ENCODE measurements at places on chromosomes 11 and 22. TPM values are rescaled to one million over a fixed set of nuclear protein-coding genes. Genes with fewer than 3 reads are reported as not detected.

Gene LMO1
- not detected for total RNA-seq

Gene MS4A6E
- total RNA-seq, result not detected

Gene UPK3A
- total RNA-seq, result not detected

Gene GDPD5
- total RNA-seq, result 11.3 TPM

DNA sequence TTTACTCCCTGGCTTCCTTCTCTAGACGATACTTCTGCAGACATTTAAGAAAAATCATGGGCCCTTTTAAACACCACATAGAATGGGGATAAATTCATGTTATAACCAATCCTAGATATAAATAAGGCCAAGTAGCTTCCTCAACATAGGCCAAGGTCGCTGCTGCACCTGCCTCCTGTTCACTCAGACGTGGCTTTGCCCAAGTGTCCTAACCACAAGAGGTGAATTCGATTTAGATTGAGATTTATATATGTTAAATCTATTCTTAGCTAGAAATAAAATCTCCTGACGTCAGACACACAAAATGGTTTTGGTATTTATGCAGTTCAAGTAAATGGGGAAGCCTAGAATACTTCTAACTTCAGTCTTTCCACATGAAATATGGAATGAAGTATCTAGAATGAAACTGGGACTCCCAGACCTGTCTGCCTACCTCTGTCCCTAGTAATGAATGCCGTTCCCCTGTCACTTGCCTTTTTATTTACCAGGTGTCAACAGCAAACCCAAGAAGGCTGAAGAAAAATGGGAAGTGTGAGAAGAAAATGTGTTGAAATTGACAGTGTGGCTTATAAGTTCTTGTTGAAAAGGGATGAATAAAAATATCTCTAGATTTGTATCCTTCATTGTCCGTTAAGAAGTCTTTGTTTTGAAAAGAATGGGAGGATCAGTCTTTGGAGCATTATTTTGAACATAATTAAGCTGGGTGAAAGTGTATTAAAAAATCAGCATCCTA, 131.8 kb downstream of the HIPK3 start:
- no peak for DNase-seq

DNA sequence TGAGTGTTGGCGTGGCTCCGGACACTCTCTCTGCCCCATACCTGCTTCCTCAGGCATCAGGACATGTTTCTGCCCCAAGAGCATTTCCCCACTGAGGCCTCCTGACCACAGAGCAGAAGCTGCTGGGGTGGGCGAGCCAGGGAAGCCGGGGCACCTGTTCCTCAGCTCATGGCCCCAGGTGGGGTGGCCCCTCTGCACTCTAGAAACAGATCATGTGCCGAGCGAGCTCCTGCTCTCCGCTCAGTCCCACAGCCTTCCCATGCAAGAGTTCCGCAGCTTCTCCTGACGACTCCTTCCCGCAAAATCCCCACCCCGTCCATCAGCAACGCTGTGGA, 22.4 kb upstream of the PANX2 start:
- DNase-seq, result no peak

- no peak for DNase-seq
Measured at GRCh38 chr11:13852481-13852880, 110.0 kb upstream of the SPON1 start.

- DNase-seq, result no peak
Measured at GRCh38 chr11:14949437-14950147, 22.6 kb downstream of the CALCA start.

DNA sequence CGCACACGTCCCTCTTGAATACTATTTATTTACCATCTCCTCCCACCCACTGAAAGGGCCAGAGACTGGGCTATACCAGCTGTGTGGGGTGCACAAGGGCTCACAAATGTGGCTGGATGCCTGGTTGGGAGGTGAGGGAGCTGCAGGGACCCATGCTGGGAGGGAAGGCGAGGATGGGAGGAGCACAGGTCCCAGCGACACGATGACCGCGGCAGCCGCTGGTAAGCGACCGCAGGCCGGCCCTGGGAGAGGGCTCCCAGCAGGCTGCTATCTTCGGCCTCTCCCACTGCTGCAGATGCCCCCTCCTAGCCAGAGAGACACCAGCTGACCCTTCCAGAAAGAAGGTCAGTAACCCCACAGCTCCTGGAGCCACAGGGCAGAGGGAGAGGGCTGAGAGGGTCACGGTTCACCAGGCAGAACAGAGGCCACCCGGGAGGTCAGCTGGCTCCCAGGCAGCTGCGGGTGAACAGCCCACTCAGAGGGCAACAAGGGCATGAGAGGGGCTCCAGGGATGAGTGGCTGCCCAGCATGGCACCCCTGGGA, 163.9 kb downstream of the CRYBB2 start:
- no peak for DNase-seq

DNA sequence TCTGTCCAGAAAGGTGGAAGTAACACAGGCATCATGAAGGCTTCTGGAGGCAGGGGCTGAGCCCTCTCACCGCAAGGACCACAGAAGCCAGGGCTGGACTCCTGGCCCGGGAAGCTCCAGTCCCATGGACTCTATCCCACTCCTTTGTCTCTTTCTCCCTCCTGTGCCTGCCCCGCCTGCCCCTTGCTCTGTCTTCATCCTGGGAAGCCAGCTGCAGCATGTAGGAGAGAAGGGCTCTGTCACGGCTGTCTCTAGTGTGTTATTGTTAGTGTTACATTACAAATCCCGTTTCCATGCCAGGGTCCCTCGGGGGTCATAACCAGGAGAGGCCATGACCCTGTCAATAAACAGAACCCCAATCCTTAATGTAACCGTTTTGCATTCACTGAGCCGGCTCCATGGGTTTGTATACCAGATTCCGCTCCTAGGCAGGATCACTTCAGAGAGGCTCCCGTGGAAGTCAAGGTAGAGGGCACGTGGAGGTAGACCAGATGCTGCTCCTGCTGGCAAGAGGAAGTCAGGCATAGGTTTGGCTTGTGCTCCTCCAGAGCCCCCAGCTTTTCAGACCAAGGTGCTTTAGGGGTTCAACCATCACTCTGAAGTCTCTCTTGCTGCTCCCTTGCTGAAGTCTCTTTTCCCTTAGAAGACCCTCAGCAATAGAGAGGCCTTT, 293.2 kb downstream of the ETS1 start:
- no peak for DNase-seq

- peak; percentile 43 for DNase-seq
Measured at GRCh38 chr22:34414467-34415440, 494.5 kb upstream of the LARGE1 start.

DNA sequence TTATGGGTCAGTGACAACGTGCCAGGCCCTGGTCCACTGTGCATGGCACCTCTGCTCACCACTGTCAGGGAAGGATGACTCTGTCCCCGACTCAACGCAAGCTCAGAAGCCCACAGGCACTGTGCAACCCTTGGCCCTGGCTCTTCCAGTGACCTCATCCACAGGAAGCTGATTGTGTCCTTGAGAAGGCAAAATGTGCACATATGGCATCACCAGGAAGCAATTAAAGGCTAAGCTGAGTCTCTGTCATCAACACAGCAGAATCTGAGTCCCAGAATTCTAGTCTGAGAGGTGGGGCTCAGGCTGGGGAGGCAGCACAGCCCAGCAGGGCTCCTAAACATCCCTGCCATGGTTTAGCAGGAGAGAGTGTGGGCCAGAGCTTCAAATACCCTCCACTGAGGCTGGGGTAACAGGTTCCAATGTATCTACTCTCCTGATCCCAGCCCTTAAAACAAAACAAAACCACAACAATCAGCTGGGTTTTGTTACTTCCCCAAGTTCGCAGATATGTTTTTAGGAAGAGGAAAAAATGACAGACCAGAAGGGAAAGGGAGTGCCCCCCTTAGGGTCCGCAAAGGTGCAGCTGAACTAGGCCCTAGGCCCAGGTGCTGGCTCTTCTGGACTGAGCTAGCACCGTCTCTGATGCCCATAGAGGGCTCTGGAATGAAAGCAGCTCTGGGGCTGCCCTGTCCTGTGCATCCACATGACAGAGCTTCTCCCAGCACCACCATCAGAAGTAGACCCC, 33.5 kb upstream of the GNAZ start:
- DNase-seq, result peak; percentile 15

- DNase-seq, result no peak
Measured at GRCh38 chr11:42598341-42598740, 713.5 kb upstream of the API5 start.

DNA sequence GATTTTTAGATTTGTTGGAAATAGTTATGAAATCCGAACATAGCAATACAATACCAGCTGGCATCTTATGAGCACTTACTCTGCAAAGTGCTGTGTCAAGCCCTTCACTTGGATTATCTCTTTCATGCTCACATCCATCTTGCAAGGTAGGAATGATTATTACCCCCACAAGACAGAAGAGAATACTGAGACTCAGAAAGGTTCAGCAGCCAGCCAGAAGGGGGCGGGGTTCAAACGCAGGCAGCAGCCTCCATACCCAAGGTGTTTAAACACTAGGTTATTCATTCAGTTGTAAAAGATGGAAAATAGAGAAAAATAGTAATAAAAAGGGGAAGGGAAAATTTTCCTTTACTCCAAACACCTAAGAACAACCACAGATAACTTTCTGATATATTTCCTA, 158.5 kb downstream of the CCDC34 start:
- DNase-seq, result no peak

- no peak for DNase-seq
Measured at GRCh38 chr11:1428762-1429316, 39.1 kb downstream of the BRSK2 start.

GRCh38 chr11:91810871-91811270, 413.7 kb upstream of the FAT3 start:
- no peak for DNase-seq

DNA sequence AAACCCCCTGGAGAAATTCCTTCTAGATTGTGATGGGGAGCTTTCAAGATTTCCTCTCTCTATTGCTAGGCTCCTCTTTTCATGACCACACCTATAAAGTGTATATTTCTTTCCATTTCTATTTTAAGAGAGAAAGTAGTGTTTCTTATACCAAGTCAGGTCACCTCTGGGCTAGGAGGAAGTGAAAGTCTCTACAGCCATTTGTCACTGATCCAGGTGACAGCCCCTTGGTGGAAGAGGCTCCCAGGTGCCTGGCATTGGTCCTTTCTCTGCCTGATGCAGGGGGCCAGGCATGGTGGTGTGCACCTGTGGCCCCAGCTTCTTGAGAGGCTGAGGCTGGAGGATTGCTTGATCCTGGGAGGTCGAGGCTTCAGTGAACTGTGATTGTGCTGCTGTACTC, 64.7 kb downstream of the DHCR7 start:
- DNase-seq, result no peak

- no peak for DNase-seq
Measured at GRCh38 chr11:3994030-3994640, 100.5 kb upstream of the RRM1 start.

DNA sequence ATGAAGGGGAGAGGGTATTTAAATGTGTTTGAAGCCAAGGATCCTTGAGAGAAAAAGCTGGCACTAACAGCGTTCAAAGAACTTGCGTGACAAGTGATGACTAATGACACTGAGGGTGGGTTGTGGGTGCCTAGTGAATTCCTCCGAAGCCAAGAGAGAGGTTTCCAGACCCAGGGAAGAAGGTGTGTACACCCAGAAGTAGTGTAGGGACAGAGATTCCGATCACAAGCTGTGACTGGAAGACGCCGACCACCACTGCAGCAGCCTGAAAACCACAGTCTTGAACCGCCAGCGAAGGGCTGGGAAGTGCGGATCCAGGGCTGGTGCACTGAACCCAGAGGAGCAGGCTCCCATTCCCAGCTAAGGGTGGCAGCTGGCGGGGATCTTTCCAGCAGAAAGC, 9.5 kb downstream of the PPARA start:
- no peak for DNase-seq

- DNase-seq, result peak; percentile 69
Measured at GRCh38 chr22:45608763-45609180, 62.9 kb upstream of the ATXN10 start.

- peak; percentile 61 for DNase-seq
Measured at GRCh38 chr11:129279326-129280026, 87.4 kb upstream of the ARHGAP32 start.

DNA sequence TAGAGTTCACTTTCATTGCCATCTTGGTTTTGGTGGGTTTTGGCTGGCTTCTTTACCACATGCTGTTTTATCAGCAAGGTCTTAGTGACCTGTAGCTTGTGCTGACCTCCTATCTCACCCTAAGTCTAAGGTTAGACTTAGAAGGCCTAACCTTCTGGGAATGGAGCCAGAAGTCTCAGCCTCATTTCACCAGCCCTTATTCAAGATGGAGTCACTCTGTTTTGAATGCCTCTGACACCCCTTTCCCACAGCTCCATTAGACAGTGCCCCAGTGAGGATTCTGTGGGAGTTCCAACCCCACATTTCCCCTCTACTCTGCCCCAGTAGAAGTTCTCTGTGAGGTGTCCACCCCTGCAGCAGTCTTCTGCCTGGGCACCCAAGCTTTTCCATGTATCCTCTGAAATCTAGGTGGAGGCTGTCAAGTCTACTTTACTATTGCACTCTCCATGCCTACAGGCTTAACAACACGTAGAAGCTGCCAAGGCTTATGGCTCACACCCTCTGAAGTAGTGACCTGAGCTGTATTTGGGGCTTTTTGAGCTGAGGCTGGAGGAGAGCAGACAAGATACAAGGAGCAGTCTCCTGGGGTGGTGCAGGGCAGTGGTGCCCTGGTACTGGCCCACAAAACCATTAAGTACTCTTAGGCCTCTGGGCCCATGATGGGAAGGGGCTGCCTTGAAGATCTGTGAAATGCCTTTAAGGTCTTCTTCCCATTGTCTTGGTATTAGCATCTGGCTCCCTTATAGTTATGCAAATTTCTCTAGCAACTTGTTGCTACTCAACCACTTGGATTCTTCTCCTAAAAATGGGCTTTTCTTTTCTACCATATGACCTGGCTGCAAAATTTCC, 65.9 kb upstream of the SC5D start:
- no peak for DNase-seq

- DNase-seq, result no peak
Measured at GRCh38 chr11:83881428-83881827, 595.3 kb upstream of the CCDC90B start.

- peak; percentile 98 for DNase-seq
Measured at GRCh38 chr11:67420646-67421429, 5.4 kb downstream of the CARNS1 start.

GRCh38 chr11:121104312-121104762, 3.3 kb downstream of the TECTA start:
- DNase-seq, result no peak

DNA sequence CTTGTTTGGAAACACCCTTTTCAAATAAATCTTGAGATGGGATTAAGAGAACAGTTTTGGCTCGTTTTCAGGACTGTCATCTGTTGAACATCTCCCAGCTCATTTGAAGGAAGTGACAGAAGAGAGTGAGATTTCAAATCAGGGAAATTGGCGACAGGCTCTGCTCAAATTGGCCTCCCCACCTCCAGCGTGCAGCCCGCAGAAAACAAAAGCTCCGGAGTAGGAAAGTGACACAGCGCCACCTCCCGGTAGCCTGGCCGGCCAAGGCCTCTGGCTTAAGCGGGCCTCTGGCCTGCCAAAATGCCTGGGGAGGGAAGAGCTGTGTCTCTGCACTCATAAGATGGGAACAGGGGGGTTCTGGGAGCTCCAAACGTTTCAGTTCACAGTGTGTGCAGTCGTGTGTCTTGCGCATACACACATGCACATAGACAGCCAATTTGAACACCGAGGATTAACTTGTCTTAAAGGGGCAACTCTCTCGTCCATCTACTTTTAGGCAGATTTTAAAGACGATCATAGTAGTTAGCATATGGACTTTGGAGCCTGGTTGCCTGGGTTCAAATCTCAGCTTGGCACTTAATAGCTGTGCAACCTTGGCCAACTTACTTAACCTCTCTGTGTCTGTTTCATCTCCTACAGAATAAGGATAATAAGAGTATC, 132.7 kb upstream of the RCN1 start:
- DNase-seq, result peak; percentile 72

Data from activated CD8-positive, alpha-beta memory T cell treated with anti-CD3 and anti-CD28 coated beads, Interleukin-2, amount 10 ng/mL, durations not matched to agents 7 days and 5 days (primary cell).